Activated T-cell treated with anti-CD3 and anti-CD28 coated beads for 24 hours (primary cell): ENCODE measurements at places on chromosomes 6 and 20.
A peak's percentile ranks its signal among the peaks of the same experiment; 100 is the strongest.

- no peak for DNase-seq
Measured at GRCh38 chr6:3571250-3571681, 114.4 kb upstream of the SLC22A23 start.

GRCh38 chr6:21104288-21104687 is 489.3 kb upstream of the SOX4 start:
- no peak for DNase-seq

GRCh38 chr6:157019115-157019641 is 242.0 kb downstream of the ARID1B start:
- no peak for DNase-seq

GRCh38 chr6:47007657-47008396 is 34.3 kb downstream of the ADGRF1 start:
- no peak for DNase-seq

- DNase-seq = no peak
Measured at GRCh38 chr6:5073992-5074391, 11.1 kb upstream of the PPP1R3G start.

- no peak for DNase-seq
Measured at GRCh38 chr6:62446647-62447316, 160.8 kb upstream of the KHDRBS2 start.

DNA sequence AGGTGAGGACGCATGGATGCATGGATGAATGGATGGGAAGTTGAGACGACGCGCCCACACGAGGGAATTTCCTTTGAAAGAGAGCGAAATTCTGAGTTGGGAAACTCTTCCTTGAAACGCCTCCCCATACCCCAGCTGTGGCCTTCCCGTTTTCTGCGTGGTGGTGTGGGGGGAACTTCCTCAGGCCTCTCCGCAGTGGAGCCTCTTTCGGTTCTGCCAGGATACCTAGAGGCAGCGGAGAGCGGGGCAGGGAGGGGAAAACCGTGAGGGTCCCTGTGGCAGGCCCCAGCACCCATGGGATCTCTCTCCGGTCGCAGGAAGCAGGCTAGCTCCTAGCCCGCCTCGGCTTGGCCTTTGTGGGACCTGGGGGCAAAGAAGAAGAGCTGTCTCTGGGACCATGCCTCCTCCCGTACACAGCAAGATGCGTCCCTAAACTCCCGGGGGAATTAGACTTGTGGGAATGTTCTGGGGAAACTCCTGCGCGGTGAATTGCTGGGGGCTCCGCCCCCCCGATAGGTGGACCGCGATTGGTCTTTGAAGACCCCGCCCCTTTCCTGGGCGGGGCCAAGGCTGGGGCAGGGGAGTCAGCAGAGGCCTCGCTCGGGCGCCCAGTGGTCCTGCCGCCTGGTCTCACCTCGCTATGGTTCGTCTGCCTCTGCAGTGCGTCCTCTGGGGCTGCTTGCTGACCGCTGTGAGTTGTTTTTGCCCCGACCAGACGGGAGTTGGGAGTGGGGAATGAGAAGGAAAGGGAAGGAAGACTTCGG is at the start of gene CD40:
Gene CD40 (plus strand): TSS at position 611 of the 764 bp plus-strand sequence. CDS start 30 bp downstream, at position 641.
- DNase-seq = peak; percentile 59

DNA sequence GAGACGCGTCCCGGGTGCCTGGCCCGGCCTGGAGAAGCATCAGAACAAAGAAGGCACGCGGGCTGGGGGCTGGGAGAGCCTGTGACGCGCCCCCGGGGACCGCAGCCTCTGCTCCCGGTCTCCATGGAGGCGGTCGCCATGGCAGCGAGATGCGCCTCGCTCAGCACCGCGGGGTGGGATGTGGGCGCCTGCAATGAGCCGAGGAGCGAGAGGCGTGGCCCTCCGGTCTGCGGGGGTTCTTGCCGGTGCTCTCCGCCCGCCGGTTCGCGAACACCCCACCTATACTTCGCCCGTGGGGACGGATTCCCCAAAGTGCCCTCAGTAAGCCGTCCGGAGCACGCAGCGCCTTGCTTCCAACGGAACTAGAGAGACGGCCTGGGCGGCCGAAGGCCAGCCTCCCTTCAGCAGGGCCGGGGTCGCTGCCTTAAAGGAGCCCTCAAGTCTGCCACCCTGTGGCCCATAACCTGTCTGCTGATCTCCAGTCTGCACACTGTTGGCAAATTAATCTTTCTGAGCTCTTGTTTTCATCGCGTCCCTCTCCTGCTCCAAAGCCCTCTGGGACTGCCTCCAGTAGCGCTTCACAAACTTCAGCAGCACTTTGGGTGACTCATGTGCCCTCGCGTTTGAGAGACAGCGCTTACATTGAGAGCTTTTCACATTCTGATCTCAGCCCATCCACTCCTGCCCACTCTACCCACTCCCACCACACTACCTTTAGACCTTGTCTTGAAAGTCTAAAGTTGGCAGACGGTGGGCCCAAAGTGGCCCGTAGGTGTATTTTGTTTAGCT is 983 bp upstream of the ADISSP start:
- peak; percentile 73 for DNase-seq

- DNase-seq = no peak
Measured at GRCh38 chr6:57294862-57295445, 22.5 kb upstream of the PRIM2 start.

DNA sequence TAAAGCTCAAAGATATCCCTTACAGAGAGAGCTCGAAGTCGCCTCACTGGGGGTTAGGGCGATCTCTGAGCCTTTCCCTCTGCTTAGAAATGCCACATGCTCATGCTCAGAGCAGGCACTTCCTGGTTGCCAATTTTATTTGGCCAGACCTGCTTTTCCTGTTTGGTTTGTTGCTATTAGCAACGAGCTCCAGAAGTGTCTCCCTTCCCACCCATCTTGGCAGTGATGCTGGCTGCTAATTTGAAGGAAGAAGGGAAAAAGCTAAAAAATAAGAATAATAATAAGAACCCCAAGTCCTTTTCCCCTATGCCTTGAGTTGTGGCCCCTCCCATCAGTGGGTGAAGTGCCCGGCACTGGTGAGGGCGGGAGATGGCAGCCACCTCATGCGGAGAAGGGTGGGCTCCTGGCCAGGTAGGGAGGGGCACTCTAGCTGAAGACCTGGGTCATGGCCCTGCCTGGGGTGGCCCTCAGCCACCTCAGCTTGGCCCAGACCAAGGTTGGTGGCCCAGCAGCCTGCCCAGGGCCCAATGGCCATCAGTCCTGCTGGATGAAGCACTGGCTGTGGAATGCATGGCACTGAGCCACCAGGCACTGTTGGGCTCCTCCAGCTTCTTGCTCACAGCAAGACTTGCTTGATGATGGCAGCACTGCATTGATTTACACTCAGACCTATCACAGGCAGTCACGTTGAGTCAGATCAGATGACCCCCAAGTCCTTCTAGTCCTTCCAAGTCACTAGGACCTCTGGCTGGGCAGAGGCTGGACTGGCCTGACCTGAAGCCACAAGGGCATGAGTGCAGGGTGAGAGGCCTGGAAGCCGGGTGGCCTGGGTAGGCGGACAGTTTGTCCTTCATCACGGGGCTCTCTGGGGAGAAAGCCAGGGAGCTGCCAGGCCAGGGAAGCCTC is 79.0 kb downstream of the SYNJ2 start:
- DNase-seq = no peak

DNA sequence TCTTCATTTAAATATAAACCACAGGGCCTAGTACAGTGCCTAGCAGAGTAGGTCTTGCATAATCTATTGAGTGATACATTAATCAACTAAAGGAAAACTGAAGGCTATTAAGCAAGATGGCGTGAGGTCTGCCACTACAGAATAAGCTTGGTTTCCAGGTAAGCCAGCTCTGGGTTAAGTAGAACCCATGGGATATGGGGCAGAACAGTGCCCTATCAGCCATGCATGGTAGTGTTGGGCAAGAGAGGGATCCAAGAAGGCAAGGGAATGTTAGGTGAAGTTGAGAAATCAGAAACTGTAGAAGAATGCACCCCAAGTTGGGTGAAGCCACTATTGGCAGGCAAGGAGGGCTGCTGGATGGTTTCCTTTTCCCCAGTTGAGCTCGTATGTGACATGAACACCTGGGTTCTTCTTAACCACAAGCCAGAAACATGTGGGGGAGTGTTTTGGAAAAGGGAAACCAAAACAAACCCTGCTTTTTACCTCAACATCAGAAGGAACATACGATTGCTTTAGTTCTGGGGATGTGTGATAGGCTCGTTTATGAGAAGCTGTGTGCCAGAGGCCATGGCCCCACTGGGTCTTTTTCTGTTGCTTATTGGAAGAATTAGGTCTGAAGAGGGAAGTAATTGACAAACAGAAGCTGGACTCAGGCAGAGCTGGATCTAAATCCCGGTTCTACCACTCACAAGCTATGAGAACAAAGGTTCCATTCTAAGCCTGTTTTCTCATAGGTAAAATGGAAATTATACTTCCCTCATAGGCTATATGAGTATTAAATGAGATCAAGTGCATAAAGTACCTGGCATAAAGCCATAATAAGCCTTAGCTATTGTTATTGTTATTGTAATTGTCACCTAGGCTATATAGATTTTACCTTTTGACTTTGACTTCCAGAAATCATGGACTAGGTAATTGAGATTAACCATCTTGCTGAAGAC is 33.5 kb downstream of the NEDD9 start:
- no peak for DNase-seq

DNA sequence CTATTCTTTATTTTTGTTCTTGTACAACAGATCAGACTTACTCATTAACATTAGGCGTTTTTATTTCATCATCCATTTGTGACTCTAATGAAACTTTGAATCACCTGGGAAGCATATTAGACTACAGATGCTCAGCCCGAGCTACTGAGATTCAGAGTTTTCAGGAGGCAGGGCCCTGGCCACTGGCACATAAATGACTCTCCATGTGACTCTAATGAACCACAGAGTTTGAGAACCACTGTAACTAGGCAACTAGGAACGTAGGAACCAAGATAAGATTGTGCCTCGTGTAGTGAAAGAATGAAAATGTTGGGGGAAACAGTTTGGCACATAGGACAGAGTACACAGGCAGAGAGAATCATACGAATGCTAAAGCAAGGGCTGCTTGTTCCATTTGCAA is 405.9 kb upstream of the BTBD3 start:
- no peak for DNase-seq

DNA sequence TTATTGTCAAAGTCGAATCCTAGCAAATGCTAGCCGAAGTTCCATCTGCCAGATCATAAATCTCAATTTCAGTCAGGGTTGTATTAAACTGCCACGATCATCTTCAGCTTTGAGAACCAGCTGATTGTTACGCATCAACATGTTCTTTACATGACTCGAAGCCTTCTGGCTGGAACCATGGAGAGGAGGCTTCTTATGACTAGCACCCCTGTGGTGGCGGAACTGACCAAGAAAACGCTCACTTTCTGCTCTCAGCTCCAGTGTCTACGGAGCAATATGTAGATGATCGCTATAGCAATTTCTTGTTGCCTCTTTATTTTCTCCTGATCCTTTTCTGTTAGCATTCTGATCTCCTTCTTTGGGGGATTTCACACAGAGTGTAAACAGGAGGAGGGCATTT is 479.4 kb upstream of the SLC35B3 start:
- no peak for DNase-seq

GRCh38 chr20:13274275-13274861 is 53.3 kb downstream of the ISM1 start:
- no peak for DNase-seq

- DNase-seq = no peak
Measured at GRCh38 chr6:130547723-130548122, 181.9 kb downstream of the TMEM200A start.

DNA sequence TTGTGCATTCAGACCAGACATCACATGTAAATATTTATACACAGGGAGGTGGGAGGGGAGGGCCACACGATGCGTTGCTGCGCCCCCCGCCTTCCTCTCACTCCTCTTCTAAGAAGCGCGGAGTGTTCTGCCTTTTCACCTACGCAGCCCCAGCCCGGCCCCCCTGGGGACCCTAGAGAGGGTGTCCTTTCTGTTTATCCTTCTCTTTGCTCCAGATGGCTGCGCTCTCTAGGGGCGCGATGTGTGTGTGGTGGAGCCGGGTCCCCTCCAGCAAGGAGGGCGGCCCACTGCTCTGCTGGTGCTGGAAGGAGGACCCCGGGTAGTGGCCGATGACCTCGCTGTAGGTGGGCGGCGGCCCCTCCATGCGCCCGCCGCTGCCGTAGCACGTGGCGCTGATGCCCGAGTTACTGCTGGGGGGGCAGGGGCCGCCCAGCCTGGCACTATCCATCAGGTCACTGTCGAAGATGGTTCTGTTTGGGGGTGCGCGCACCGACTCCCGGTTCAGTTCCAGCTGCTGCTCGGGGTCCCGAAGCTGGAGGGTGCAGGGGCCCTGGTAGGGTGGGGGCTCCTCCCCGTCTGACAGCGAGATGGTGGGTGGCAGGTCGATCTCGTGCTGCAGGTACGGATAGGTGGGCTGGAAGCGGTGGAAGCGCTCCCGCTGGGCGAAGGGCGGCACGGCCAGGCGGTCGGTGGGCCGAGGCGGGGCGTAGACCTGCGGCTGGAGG is 31.8 kb upstream of the ZBP1 start:
- DNase-seq = no peak

- DNase-seq = no peak
Measured at GRCh38 chr20:30816182-30816645, 441.2 kb upstream of the DEFB115 start.

DNA sequence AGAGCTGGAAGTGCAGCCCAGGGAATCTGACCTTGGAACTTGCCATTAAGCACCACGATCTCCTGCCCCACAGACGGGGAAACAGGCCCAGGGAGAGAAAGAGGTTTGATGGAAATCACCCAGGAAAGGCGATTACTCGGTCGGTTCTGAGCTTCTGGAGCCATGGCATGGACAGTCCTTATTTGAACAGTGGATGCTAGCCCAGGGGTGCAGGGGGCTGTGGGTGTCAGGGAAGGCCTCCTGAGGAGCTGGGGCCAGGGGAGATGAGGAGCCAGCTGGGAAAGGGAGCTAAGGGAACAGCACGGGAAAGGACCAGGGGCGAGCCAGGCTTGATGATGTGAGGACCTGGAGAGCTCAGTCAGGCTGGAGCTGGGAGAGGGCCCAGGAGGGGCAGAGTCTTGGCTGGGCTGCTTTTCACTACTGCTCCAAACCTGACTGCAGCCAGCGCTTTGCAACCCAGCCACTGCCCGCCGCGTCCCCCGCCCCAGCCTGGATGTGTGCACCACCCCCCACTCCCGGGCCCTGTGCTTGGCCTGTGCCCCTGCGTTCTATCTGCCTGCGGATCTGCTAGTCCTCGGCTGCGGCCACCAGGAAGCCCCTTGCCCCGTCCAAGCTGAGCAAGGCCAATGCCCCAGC is 17.8 kb downstream of the SUN5 start:
- no peak for DNase-seq

- DNase-seq = no peak
Measured at GRCh38 chr20:38665094-38665493, 59.2 kb upstream of the SLC32A1 start.

DNA sequence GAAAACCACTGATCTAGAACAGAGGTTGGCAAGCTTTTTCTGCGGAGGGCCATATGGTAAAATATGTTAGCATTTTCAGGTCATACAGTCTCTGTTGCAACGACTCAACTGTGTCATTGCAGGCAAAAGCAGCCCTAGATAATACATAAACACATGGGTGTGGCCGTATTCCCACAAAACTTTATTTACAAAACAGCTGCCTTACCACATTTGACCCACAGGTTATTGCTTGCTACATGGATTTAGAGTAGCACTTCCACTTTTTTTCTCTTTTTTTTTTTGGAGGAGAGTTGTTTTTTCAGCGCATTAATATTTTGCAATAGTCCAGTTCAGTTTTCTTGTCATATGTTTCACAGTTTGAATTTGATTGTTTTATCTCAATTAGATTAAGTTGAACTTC is 2.5 kb upstream of the IGF2R start:
- DNase-seq = no peak
